ENCODE measurements at places on chromosomes 3 and 15. TPM values are rescaled to one million over a fixed set of nuclear protein-coding genes. Genes with fewer than 3 reads are reported as not detected.

DNA sequence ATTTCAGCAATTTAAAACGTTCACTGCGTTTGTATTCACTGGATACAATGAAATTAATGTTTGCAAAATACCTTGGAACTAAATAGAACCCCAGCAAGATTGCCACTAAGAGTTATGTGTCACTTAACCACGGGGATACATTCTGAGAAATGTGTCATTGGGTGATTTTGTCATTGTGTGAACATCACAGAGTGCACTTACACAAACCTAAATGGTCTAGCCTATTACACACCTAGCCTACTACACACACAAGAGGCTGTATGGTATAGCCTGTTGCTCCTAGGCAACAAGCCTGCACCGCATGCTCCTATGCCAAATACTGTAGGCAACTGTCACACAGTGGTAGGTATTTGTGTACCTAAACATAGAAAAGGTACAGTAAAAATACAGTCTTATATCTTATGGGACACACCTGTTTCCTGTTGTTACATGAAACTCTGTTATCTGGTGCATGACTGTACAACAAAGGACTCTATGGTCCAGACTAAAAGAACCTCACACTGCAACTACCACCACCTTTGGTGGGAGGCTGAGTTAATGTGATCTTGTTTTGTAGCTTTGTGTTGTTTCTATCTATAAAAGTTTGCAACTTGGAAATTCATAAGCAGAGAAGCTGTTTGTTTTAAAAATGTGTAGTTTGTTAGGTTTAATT lies 92.2 kb upstream of the NTRK3 start:
- no peak overlapping the region for H3K27ac ChIP-seq
- H3K4me3 ChIP-seq, result no peak overlapping the region
- H3K4me1 ChIP-seq, result no peaks in the 10 kb centered on the region
- DNase-seq, result no peak
- no peaks in the 10 kb centered on the region for H3K27me3 ChIP-seq

DNA sequence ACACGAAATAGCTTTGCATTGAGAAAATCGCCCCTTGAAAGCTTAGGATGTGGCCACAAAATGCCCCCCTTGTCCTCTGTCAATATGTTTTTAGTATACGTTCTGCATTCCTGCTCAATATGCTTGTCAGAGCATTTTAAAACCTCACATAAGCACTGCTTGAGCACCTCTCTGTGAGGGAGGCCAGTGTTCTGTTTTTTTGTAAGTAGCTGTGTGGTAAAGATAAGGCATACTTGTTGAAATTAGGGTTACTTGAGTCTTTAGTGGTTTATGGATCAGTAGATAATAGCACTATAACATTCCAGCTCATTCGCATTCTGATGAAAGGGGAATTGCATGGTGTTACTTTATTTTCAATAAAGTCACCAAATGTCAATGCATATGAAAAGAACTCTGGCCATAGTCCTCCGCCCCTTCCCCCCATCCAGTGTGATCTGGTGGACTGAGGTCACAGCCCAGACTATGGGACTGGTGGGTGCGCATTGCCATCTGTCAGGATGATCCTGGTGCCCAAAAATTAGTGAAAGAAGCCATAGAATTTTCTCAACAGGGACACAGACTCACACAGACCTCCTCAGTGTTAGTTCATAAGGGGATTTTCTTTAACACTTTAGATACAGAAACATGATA lies 33.1 kb downstream of the IL1RAP start:
- H3K4me3 ChIP-seq, result no peak overlapping the region
- no peaks in the 10 kb centered on the region for H3K4me1 ChIP-seq
- no peaks in the 10 kb centered on the region for H3K27me3 ChIP-seq
- H3K27ac ChIP-seq, result no peak overlapping the region

GRCh38 chr15:75153087-75153486 lies 48.6 kb upstream of the C15orf39 start:
- H3K27ac ChIP-seq, result no peak overlapping the region
- H3K36me3 ChIP-seq, result no peaks in the 10 kb centered on the region
- DNase-seq, result no peak

DNA sequence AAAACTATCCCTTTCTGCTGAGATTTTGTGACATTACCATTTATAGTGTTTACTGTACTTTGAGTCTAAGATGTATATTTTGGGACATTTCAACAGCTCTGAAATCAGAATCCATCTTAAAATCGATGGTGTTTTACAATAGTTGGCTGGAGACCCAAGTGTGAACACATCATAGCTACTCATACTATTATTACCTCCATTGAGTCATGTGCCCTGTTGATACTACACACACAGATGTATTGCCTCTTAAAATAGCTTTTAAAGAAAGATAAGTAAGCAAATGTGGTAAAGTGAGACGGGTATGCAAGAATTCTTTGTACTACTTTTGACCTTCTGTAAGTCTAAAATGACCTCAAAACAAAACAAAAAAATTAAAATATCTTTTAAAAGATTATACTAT lies 6.7 kb downstream of the LMOD3 start:
- H3K27ac ChIP-seq, result no peak overlapping the region
- H3K4me3 ChIP-seq, result no peak overlapping the region
- H3K36me3 ChIP-seq, result no peaks in the 10 kb centered on the region
- peaks cover 4% of the 10 kb centered on the region for H3K4me1 ChIP-seq
- no peaks in the 10 kb centered on the region for H3K27me3 ChIP-seq

- peak overlapping the region; percentile 72 for H3K27ac ChIP-seq
- no peaks in the 10 kb centered on the region for H3K27me3 ChIP-seq
- H3K36me3 ChIP-seq, result no peaks in the 10 kb centered on the region
- DNase-seq, result no peak
- no peaks in the 10 kb centered on the region for H3K4me1 ChIP-seq
- H3K4me3 ChIP-seq, result peak overlapping the region; percentile 49
Measured at GRCh38 chr3:2099028-2099671, 484 bp downstream of the CNTN4 start.

- H3K4me3 ChIP-seq, result no peak overlapping the region
- H3K36me3 ChIP-seq, result no peaks in the 10 kb centered on the region
- no peak for DNase-seq
Measured at GRCh38 chr3:42176242-42177034, 85.3 kb downstream of the TRAK1 start.

- no peak overlapping the region for H3K27ac ChIP-seq
- DNase-seq, result no peak
- no peaks in the 10 kb centered on the region for H3K27me3 ChIP-seq
- H3K4me3 ChIP-seq, result no peak overlapping the region
- H3K4me1 ChIP-seq, result no peaks in the 10 kb centered on the region
Measured at GRCh38 chr3:156611870-156612494, 57.1 kb upstream of the SSR3 start.

DNA sequence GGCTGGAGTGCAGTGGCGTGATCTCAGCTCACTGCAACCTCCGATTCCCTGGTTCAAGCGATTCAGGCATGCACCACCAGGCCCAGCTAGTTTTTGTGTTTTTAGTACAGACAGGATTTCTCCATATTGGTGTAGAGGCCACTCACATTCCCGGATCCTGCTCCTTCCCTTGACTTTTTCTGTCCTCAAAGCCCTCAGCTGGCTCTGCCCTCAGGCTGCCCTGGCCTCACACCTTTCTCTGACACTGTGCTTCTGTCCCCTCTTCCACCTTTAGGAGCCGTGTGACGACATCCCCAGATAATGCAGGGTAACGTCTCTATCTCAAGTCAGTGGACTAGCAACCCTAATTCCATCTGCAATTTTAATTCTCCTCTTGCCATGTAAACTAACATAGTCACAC lies 8.6 kb upstream of the CYFIP1 start:
- no peak overlapping the region for H3K4me3 ChIP-seq
- H3K4me1 ChIP-seq, result no peaks in the 10 kb centered on the region
- no peaks in the 10 kb centered on the region for H3K27me3 ChIP-seq
- DNase-seq, result no peak
- no peak overlapping the region for H3K27ac ChIP-seq

DNA sequence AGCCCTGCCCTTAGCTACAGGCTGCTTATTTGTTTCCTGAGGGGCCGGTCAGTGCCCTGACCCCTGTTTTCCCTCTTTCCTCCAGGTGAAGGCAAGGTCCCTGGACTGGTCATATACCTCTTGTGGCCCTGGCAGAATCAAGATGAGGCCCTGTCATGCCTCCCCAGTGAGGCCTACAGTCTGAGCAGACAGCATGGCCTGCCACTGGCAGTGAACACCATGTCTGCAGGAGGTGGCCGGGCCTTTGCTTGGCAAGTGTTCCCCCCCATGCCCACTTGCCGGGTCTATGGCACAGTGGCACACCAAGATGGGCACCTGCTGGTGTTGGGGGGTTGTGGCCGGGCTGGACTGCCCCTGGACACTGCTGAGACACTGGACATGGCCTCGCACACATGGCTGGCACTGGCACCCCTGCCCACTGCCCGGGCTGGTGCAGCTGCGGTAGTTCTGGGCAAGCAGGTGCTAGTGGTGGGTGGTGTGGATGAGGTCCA lies 1.2 kb downstream of the KLHDC8B start:
- H3K27ac ChIP-seq, result peak overlapping the region; percentile 85
- peak overlapping the region; percentile 81 for H3K4me3 ChIP-seq
- H3K36me3 ChIP-seq, result no peaks in the 10 kb centered on the region
- no peak for DNase-seq
- H3K27me3 ChIP-seq, result no peaks in the 10 kb centered on the region

DNA sequence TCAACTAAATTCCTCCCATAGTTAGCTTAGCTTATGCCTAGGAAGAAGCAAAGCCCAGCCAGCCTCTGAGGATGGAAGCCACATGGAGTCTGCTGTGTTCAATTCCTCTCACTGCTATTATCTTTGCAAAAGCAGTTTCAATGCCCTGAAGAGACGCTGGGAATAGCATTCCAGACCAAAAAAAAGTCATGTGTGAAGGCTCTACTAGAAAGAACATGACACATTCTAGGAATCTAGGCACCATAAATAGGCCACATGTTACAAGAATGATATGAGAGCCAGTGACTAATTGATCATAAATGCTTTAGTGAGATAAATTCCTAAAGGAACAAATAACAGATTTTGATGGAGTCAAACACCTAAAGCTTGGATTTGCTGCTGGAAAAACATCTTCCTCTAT lies 800.8 kb downstream of the TUSC7 start:
- DNase-seq, result no peak
- H3K4me1 ChIP-seq, result no peaks in the 10 kb centered on the region
- no peaks in the 10 kb centered on the region for H3K27me3 ChIP-seq
- no peak overlapping the region for H3K4me3 ChIP-seq

DNA sequence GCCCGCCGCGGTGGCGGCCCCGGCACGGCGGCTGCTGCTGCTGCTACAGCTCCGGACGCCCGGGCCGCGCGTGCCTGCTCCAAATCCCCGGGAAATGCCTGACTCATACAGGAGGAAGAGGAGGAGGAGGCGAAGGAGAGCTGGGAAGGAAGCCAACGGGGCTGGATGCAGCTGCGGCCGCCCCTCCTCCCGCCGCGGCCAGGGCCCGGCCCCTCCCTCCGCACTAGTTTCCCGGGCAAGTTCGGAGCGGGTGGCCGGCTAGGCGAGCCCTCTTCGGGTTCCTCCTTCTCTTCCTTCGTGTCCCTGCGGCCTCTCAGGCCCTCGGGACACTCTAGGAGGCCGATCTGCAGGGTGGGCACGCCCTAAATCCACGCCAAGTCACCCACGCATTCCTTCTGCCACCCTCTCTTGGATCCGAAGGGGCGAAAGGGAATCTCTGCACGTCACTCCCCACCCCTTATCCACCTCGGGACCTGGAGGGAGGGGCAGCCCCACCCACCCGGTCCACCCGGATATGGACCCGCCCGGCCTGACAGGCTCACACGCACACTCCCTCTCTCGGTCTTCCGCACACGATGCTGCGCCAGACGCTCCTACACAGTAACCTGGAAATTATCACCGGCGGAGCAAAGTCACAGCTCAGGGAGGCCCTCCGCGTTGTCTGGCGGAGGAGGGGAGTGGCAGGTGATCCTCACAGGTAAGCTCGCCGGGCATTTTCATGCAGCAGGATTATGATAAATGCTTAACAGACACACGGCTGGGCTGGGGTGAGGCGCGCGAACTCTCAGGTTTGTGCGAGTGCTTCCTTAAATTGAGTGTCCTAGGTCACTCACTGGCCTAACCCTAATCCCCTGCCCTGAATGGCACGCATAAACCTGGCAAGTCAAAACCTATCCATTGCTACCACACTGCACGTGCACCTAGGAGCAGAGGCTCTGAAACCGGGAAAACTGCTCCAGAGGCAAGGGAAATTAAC lies at the start of the genes OSBPL10 and ZNF860:
OSBPL10 (minus strand) TSS at position 57 of the 976 bp plus-strand sequence. CDS start 83 bp downstream, outside the sequence.
ZNF860 (plus strand) TSS at position 545 of the 976 bp plus-strand sequence. CDS start 7,330 bp downstream, outside the sequence.
- no peaks in the 10 kb centered on the region for H3K27me3 ChIP-seq
- peak within 1 kb of the TSS; percentile 91 for H3K27ac ChIP-seq
- H3K4me1 ChIP-seq, result no peaks in the 10 kb centered on the region
- DNase-seq, result peak; percentile 77
- peak within 1 kb of the TSS; percentile 81 for H3K4me3 ChIP-seq

- no peak overlapping the region for H3K4me3 ChIP-seq
- H3K4me1 ChIP-seq, result no peaks in the 10 kb centered on the region
- H3K36me3 ChIP-seq, result no peaks in the 10 kb centered on the region
- DNase-seq, result no peak
Measured at GRCh38 chr3:187473778-187474406, 105.7 kb downstream of the RTP4 start.

- no peaks in the 10 kb centered on the region for H3K4me1 ChIP-seq
- no peak overlapping the region for H3K4me3 ChIP-seq
- H3K27ac ChIP-seq, result no peak overlapping the region
- no peak for DNase-seq
Measured at GRCh38 chr3:43194490-43195114, 88.7 kb upstream of the POMGNT2 start.

GRCh38 chr15:34717729-34718128 lies 37.1 kb downstream of the GJD2 start:
- no peak overlapping the region for H3K27ac ChIP-seq
- H3K27me3 ChIP-seq, result no peaks in the 10 kb centered on the region
- H3K4me3 ChIP-seq, result no peak overlapping the region
- no peak for DNase-seq
- no peaks in the 10 kb centered on the region for H3K36me3 ChIP-seq
- no peaks in the 10 kb centered on the region for H3K4me1 ChIP-seq

GRCh38 chr15:44289259-44289790 lies 806 bp downstream of the GOLM2 start:
- peak overlapping the region; percentile 92 for H3K27ac ChIP-seq
- peaks cover 5% of the 10 kb centered on the region for H3K27me3 ChIP-seq
- no peak for DNase-seq
- no peaks in the 10 kb centered on the region for H3K36me3 ChIP-seq

DNA sequence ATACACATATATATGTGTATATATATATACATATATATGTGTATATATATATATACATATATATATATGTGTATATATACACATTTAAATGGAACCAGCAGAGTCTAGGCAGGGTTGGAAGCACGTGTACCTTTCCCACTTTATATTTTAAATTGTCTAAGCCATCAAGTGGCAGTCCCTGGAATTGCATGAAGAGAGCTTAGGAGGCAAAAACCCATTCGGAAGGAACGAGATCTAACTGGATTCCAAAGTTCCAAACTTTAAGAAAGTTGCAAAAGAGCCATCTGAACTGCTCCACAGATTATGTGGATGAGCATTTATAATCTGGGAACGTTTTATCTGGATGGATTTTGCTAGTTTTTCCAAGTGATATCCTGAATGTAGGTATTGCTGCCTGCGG lies 186.5 kb downstream of the FOXP1 start:
- H3K27me3 ChIP-seq, result no peaks in the 10 kb centered on the region
- no peak overlapping the region for H3K4me3 ChIP-seq

Gene ZPLD1
- total RNA-seq, result 0.33 TPM

Gene TMEM40
- not detected for total RNA-seq

Gene PLCH1
- 3.4 TPM for total RNA-seq

Gene PPP1R14D
- 4.9 TPM for total RNA-seq

Gene SLC24A5
- not detected for total RNA-seq

Gene ZNF662
- total RNA-seq, result 8.2 TPM

Gene LMOD3
- not detected for total RNA-seq

Measured in breast epithelium (tissue), 4 donors.